ENCODE measurements at places on chromosomes 16 and 17.

GRCh38 chr16:3754081-3754703 is 36.9 kb upstream of the TRAP1 start:
- no peak for DNase-seq

DNA sequence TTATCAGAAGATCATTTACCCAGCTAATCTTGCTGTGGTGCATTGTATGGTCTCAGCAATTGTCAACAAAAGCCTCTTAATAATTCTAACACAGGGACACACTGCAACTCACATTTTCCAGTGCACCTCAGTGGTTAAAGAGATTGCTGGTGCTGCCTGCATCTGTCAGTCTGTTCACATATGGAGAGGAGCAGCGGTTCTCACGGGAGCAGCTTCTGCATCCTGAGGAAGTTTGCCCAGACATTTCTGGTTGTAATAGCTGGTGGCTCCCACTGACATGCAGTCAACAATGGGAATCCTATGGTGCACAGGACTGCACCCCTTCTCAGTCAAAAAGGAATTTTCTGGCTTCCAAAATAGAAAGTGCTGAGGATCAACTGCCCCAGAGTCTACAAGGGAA is 7.8 kb downstream of the GGA2 start:
- no peak for DNase-seq

- DNase-seq = no peak
Observed at GRCh38 chr16:10539236-10539635, 41.2 kb downstream of the EMP2 start.

DNA sequence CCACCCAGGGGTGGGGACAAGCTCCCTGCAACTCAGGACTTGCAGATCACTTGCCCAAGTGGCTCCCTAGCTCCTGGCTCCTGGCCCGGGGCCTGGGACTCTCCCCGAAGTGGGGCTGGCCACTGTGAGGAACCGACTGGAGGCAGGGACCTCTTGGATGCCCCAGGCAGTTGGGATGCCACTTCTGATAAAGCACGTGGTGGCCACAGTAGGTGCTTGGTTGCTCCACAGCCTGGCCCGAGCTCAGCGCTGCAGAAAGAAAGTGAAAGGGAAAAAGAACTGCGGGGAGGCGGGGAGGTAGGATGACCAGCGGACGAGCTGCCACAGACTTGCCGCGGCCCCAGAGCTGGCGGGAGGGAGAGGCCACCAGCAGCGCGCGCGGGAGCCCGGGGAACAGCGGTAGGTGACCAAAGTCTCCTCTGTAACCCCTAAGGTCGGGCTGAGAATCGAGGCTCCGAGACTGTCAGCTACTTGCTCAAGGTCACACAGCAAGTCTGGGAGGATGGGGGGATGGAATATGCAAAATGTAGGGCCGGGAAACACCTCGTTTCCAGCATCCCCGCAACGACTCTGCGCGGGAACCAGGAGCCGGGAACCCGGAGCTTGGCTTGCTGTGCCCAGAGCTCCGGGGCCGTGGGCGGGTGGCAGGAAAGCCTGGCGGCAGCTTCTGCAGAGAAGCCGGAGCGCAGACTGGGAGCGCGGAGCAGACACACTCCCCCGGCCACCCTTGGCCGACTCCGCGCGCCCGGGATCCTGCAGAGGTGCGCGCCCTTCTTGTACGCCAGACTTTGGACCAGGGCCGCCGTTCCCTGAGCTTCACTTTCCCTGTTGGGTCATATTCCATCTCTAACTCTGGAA is 1.9 kb downstream of the CIITA start:
- DNase-seq = peak; percentile 77

DNA sequence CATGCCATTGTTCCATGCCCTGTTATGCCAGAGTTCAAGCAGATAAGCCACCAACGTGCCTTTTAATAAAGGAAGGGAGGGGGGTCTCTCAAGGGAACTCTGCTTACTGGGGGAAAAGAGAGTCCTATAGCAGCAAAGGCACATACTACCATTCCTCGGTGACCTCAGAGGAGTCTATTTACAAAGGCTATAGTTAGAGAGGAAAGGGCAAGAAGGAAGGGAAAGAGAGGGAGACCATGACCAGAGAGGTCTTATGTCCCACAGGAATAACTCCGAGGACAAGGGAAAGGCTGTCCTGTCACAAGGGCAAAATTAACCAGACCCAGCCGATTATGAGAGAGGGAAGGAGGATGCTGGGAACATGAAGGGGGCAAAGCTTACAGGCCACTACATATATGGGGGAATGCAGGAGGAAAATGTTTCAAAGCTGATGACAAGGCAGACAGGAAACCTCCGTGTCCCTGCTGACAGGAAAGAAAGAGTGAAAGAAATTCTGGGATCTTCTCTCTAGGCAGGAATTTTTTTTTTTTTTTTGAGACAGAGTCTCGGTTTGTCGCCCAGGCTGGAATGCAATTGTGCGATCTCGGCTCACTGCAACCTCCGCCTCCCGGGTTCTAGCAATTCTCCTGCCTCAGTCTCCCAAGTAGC is 51.5 kb downstream of the HIC1 start:
- DNase-seq = no peak

GRCh38 chr16:86317813-86318650 is 192.3 kb upstream of the FOXF1 start:
- DNase-seq = no peak

GRCh38 chr17:68820825-68821481 is 134.2 kb downstream of the ABCA8 start:
- no peak for DNase-seq

GRCh38 chr17:31900877-31901276 is 631 bp downstream of the UTP6 start:
- no peak for DNase-seq

- no peak for DNase-seq
Observed at GRCh38 chr16:6616746-6617145, 715.9 kb upstream of the RBFOX1 start.

DNA sequence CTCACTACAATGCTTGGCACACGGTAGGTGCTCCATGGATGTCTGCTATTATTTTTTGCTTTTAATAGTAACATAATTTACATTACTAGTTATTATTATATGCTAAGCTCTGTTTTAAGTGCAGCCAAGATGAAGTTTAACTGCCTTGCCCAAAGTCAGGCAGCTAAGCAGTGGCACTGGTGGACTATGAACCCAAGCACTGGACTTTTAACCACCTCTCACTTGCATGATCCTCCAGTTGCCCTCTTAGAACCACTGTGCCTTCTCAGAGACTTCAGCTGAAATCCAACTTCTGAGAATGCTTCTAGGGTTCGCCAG is 1.5 kb upstream of the ZNF207 start:
- no peak for DNase-seq

GRCh38 chr16:66515596-66516508 is 34.1 kb downstream of the TK2 start:
- DNase-seq = no peak

GRCh38 chr17:80839511-80839941 is 152.1 kb upstream of the CHMP6 start:
- no peak for DNase-seq

DNA sequence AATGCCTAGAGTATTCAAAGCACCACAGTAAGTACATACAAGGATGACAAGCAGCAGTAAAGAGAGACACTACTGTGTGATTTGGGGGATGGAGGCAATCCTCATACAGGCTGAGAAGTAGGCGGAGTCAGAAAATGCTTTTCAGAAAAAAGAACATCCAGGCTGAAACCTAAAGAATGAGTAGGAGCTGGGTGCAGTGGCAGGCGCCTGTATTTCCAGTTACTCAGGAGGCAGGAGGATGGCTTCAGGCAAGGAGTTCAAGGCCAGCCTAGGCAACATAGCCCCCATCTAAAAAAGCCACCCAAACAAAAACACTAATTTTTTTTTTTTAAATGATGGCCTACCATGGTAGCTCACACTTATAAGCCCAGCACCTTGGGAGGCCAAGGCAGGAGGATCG is 10.3 kb downstream of the KANSL1 start:
- DNase-seq = no peak

DNA sequence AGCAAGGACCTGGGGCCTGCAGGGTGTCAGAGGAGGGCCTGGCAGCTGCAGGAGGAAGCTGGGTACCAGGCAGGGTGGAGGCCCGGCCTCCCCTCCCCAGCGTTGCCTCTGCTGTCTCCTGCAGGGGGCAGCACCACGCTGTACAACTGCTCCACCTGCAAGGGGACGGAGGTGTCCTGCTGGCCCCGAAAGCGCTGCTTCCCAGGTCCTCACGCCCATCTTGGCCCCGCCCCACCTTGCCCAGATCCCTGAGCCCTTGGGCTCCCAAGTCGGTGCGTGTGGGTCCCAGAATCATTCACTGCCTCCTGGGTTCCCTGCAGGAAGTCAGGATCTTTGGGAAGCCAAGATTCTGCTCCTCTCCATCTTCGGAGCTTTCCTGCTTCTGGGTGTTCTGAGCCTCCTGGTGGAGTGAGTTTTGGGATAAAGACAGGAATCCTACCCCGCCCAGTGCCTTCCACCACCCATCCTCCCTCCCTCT is 1.2 kb downstream of the TMEM95 start:
- DNase-seq = peak; percentile 82

DNA sequence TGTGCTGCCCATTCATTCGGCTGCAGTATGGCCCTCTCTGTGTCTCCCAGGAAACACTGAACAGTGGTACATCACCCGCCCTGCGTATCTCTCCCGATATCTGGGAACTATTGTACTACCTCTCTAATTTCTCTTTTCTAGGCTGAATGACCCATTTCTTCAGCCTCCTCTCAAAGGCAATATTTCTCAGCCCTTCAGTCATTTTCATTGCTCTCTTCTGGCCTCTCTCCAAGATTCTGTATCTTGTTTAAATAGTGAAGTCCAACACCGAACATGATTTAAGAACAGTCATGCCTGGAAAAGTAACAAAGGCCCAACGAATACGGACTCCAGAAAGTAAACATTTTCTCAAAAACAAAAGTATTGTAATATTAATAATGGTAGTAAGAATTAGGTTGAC is 220.1 kb downstream of the ZFHX3 start:
- DNase-seq = no peak

- peak; percentile 76 for DNase-seq
Observed at GRCh38 chr17:48478224-48479013, 48.4 kb upstream of the SKAP1 start.

- DNase-seq = peak; percentile 38
Observed at GRCh38 chr17:31095236-31096105, 694 bp downstream of the NF1 start.

DNA sequence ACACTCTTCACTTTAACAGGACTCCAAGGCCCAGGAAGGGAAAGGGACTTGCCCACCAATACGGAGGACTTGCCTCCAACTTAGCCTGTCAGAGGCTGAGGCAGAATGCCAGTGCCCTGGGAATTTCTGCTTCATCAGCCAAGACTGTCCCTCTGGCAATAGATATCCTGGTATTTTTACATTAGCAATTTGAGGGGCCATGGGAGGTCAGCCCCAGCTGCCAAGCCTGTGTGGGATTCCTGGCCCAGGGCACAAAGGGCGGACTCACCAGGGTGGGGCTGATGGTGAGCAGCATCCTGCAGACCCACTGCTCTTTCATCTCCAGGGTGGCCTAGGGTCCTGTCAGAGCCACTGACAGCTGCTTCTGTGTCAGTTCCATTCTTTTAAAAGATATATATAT is 78.3 kb upstream of the CIBAR2 start:
- no peak for DNase-seq

All from GM06990 (cell line).